ENCODE measurements at places on chromosomes 3 and 15. TPM values are rescaled to one million over a fixed set of nuclear protein-coding genes. Genes with fewer than 3 reads are reported as not detected.

The PPM1L gene
- total RNA-seq: 1.5 TPM

GRCh38 chr3:122555275-122556071, 8.6 kb downstream of the PARP9 start:
- H3K4me1 ChIP-seq: peaks cover 10% of the 10 kb centered on the region
- no peaks in the 10 kb centered on the region for H3K36me3 ChIP-seq
- H3K27ac ChIP-seq: no peak overlapping the region
- no peak overlapping the region for H3K4me3 ChIP-seq
- H3K27me3 ChIP-seq: no peaks in the 10 kb centered on the region

GRCh38 chr3:56789076-56789475, 12.7 kb downstream of the ARHGEF3 start:
- no peak overlapping the region for H3K4me3 ChIP-seq
- no peak overlapping the region for H3K27ac ChIP-seq
- peaks cover 12% of the 10 kb centered on the region for H3K4me1 ChIP-seq

The NANOGP8 gene
- not detected for total RNA-seq

- no peaks in the 10 kb centered on the region for H3K36me3 ChIP-seq
- H3K4me1 ChIP-seq: no peaks in the 10 kb centered on the region
- no peak overlapping the region for H3K27ac ChIP-seq
- peaks cover 3% of the 10 kb centered on the region for H3K27me3 ChIP-seq
- H3K4me3 ChIP-seq: no peak overlapping the region
- DNase-seq: no peak
Observed at GRCh38 chr15:69328080-69328479, 29.4 kb downstream of the PAQR5 start.

- H3K36me3 ChIP-seq: no peaks in the 10 kb centered on the region
- H3K4me3 ChIP-seq: no peak overlapping the region
- no peak overlapping the region for H3K27ac ChIP-seq
- H3K27me3 ChIP-seq: no peaks in the 10 kb centered on the region
Observed at GRCh38 chr3:84066915-84067314, 891.9 kb upstream of the CADM2 start.

DNA sequence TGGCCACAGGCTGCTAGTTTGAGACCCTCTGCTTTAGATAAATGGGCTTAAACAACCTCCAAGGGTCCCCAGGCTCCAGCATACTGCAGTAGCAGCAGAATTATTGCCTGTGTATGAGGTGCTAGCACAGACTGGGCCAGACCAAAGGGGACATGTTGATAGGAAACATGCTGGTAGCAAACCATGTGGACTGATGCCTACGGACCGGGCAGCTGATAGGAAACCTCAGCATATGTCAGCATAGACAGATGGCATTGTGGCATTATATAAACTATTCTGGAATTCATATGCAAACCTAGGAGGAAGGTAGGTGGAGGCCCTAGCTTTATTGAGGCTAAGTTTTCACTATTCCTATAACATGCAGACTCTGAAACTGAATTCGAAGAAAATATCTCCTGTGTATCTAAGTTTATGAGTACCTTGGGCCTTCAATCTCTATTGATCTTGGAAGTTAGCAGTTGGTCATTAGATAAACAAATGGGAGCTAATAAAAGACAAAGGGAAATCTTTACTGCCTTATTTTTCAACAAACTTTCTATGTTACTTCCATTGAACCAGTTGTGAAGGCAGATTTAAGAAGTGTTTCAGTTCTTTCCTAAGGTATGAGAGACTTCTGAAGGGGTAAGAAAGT, 1.7 kb upstream of the HGD start:
- H3K27ac ChIP-seq: no peak overlapping the region
- H3K27me3 ChIP-seq: no peaks in the 10 kb centered on the region
- H3K4me1 ChIP-seq: peaks cover 54% of the 10 kb centered on the region

DNA sequence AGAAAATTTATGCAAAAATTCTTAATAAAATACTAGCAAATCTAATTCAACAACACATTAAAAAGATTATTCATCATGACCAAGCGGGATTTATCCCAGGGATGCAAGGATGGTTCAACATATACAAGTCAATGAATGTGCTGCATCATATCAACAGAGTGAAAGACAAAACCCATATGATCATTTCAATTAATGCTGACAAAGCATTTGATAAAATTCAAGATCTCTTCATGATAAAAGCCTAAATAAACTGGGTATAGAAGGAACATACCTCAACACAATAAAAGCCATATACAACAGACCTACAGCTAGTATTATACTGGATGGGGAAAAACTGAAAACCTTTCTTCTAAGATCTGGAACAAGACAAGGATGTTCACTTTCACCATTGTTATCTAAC, 89.7 kb downstream of the KBTBD8 start:
- H3K4me3 ChIP-seq: no peak overlapping the region
- no peaks in the 10 kb centered on the region for H3K27me3 ChIP-seq
- H3K36me3 ChIP-seq: peaks cover 19% of the 10 kb centered on the region
- H3K27ac ChIP-seq: no peak overlapping the region
- H3K4me1 ChIP-seq: peaks cover 39% of the 10 kb centered on the region
- DNase-seq: no peak

- H3K36me3 ChIP-seq: no peaks in the 10 kb centered on the region
- H3K27me3 ChIP-seq: peaks cover 11% of the 10 kb centered on the region
- DNase-seq: peak; percentile 56
- no peak overlapping the region for H3K4me3 ChIP-seq
Observed at GRCh38 chr15:80776420-80777045, 2.6 kb upstream of the CEMIP start.
